ENCODE measurements at places on chromosomes 6 and 20.

DNA sequence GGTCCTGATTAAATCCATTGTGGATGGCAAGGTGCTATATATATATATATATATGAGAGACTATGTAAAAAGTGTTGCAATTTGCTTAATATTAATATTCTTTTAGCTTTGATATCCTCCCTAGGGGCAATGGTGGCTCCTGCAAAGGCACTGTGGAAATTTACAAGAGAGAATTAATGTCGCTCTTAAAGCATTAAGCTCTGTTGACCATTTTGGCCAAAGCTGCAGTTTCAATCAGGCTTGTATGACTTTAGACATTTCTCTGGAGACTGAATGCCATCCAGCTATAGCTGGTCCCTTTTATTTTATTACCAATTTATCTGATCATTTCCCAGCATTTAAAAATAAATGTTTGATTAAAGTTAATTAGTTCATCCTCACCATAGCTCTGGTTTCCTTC is 155.3 kb downstream of the JARID2 start:
- DNase-seq: no peak

GRCh38 chr6:32168350-32168749 is 4.0 kb downstream of the EGFL8 start:
- no peak for DNase-seq

GRCh38 chr20:19074828-19075516 is 137.5 kb upstream of the SLC24A3 start:
- DNase-seq: no peak

DNA sequence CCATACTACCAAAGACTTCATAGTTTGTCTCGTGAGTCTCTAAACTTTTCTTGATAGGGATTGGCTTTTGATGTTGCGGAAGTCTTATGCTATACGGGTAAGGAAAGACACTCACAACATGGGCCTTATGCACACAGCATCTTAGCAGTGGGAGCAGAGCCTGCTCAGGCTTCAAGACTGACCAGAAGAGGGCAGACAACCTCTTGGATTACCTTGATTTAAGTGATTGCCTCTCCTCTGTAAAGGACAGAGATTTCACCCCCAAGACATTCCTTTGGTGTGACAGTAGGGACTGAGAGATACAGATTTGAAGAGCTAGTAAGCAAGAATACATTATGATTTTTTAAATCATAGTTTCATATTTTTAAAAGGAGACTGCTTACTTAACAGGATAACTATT is 71.0 kb upstream of the SAMD3 start:
- DNase-seq: no peak

DNA sequence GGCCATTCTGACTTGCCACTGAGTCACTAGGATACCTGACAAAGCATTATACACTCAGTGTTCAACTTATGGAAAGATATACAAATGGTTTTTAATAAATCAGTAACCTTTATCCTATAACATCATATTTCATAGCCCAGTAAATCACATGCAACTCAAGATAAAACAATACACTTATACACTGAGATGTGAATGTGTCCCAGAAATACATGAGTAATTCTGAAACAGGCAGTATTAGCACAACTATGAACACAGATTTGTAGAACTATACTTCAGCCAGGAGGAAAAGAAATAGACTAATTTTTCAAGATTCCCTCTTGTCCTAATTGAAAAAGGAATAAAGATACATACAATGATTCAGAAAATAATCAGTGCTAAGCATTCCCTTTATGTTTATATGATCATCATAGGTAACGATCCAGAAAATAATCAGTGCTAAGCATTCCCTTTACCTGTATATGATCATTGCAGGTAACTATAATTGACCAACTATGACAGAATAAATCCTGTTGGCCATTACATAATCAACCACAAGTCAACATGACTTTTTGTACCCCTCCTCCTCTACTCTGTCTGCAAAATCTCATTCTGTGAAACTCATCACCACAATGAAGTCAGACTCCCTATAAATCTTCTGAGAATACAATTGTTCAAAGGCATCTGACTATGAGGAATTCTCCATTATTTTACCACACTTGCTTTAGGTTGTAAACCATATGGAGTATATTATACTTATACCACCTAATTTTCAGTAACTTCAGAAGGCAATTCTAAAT is 30.3 kb downstream of the HACE1 start:
- DNase-seq: no peak

GRCh38 chr6:75370011-75370410 is 85.4 kb upstream of the TMEM30A start:
- DNase-seq: no peak

GRCh38 chr20:64100566-64100888 is 6.8 kb downstream of the NPBWR2 start:
- peak; percentile 30 for DNase-seq

GRCh38 chr20:11219192-11219591 is 545.4 kb upstream of the JAG1 start:
- DNase-seq: no peak

GRCh38 chr6:168690271-168690670 is 249.3 kb downstream of the SMOC2 start:
- no peak for DNase-seq

GRCh38 chr20:56259948-56260347 is 11.4 kb downstream of the MC3R start:
- DNase-seq: no peak

All from Right ventricle myocardium superior (tissue), 1 donor.